Activated T-cell treated with anti-CD3 and anti-CD28 coated beads, Interleukin-2, amount 50 U/mL, for 4 hours (primary cell): ENCODE measurements at places on chromosomes 5 and 9. TPM values are rescaled to one million over a fixed set of nuclear protein-coding genes. Genes with fewer than 3 reads are reported as not detected.

- DNase-seq = peak; percentile 68
Measured at GRCh38 chr9:97889941-97890887, 32.1 kb downstream of the TRMO start.

DNA sequence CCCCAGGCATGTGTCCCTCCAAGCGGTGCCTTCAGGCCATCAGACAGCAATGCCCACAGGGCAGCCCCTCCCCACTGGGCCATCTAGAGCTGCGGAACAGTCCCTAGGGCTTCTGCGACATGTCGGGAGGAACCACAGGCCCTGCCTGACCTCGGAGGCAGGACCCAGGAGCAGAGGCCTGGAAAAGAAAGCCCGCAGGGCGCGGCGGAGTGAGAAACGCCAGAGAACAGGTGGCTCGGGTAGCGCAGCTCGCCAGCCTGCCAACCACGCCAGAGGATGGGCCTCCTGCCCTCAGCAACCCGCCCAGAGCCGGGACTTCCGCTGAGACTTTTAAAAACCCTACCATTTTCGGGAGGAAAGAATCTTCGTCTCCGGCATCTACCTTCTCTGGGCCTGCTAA, 715 bp downstream of the LCN8 start:
- DNase-seq = no peak

DNA sequence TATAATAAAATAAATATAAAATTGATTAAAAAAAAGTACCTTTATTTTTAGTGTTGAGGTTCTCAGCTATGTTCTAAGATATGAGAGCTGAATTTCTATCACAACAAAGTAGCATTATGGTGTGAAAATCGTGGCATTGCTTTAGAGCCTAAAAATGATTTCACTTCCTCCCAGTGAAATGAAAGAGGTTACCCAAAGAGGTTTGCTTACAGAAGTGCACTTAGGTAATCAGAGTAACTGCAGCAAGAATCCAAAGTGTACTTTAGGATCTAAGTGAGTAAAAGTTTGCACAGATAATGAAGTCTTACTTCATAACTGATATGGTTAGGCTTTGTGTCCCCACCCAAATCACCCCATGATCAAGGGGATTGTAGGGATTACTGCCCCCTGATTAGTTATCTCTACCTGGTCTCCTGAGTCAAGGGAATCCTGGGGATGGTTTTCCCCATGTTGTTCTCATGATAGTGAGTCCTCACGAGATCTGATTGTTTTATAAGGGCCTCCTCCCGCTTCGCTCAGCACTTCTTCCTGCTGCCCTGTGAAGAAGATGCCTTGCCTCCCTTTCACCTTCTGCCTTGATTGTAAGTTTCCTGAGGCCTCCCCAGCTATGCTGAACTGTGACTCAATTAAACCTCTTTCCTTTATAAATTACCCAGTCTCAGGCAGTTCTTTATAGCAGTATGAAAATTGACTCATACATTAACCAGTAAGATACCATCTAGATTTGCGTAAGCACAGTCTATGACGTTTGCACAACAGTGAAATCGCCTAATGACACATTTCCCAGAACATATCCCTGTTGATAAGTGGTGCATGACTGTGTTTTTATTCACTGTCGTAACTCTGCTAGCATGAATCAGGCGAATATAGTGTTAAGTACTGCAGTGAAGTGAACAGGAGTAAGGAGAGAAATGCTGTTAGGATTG, 40.3 kb upstream of the LRRC70 start:
- DNase-seq = no peak

DNA sequence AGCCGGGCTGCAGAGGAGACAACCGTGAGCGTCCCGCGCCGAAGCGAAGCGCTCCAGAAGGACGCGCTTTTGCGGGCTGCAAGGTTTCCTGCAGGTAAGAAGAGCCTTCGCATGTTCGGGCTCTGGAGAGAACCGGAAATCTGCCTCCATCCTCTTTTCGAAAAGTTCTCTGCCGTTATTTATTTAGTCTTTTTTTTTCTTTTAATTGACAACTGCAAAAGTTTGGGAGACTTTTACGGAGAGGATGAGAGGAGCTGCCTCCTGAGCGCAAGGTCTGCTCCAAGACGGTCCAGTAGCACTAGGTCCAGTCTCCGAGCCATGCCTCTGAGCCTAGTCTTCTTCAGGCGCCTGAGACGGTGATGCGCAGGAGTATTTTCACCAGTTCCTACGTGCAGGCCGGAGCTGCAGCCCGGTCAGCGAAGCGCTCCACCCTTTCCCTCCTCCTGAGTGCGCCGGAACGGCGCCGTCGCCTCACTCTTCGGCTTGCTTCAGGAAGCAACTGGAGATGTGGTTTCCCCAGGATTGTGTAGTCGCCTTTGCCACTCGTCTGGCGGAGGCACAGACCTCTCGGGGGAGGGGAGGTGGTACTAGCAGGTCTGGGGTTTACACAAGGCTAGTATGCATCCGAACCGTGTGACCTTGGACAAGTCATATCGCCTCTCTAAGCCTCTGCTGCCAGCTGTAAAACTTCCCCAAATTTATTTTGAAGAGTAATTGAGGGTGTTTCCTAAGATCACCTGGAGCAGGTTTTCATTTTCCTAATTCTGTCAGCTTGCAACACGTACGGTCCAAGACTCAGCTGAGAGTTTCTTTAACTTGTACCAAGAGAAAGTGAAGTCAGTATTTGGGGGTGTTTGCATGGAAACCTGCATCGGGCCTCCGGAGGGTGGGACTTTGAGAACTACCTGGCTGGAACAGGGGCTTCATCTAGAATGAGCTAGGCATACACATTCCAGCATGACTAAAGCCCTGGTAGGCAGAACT, 4.5 kb downstream of the POU4F3 start:
- no peak for DNase-seq

- no peak for DNase-seq
Measured at GRCh38 chr9:80871596-80871995, 817.8 kb downstream of the TLE1 start.

- DNase-seq = peak; percentile 49
Measured at GRCh38 chr9:92668746-92669526, 995 bp downstream of the IPPK start.

GRCh38 chr5:160390787-160391696, 8.8 kb downstream of the FAM200C start:
- no peak for DNase-seq

- no peak for DNase-seq
Measured at GRCh38 chr9:100498592-100498991, 25.6 kb downstream of the TMEFF1 start.

DNA sequence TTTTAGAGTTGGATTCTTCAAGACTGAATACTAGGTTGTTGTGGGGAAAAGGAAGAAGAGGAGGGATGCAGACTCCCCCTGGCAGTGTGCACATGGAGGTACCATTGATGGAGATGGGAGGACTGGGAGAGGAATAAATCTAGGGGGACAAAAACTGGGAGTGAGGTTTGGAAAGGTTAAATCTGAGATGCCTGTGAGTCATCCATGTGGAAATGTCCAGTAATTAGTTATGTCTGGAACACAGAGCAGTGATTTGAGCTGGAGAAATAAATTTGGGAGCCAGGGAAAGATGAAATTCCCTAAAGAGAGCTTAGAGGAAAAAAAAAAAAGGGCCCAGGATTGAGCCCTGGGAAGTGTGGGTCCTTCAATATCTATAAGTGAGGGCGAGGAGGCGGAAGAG, 8.0 kb upstream of the CCIN start:
- DNase-seq = no peak

GRCh38 chr9:1100945-1101344, 50.8 kb downstream of the DMRT2 start:
- DNase-seq = no peak

- no peak for DNase-seq
Measured at GRCh38 chr9:135123773-135124134, 36.3 kb downstream of the OLFM1 start.

DNA sequence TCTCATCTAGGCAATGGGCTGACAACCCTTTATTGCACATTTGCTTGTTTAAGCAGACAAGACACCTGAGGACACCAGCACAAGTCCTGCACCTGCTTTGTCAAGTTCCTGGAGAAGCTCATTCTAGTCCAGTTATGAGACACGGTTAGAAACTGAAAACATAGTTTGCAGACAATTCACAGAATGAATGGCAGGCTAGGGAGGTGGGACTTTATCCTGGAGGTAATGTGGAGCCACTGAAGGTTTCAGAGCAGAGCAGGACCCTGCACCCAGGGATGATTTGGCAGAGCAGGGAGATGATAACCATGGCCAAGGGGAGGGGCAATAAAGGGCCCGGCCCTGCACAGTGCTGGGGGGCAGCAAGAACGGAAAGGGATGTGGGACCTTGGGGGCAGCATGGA, 50.7 kb upstream of the SLC25A51 start:
- no peak for DNase-seq

- DNase-seq = peak; percentile 92
Measured at GRCh38 chr9:71911061-71911907, at the start of the genes ABHD17B and C9orf85. TSS of gene ABHD17B (minus strand) at chr9:71911193. CDS start at chr9:71875080, 36,113 bp downstream. TSS of gene C9orf85 (plus strand) at chr9:71911639. CDS start at chr9:71911735, 96 bp downstream.

Gene SLC36A2
- total RNA-seq = not detected

DNA sequence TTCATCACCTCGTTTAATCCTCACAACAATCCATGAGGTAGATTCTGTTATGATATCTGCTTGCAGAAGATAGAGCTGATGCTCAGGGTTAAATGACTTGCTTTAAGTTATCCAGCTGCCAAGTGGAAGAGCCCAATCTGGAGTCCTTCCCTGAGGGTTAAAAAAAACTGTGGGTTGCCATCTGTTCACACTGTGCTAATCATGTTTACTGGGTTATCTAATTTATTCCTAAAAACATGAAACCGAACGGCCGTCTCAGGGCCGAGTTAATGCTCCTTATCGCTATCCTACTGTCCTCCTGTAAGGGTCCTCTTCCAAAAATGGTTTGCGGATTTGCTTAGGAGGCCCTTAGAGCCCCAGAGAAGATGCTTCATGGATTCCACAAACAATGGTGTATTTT, 153.3 kb downstream of the YIPF5 start:
- no peak for DNase-seq

Gene FGF10
- total RNA-seq = not detected
